GM13976 (cell line): ENCODE measurements at places on chromosomes 12 and 14.
A peak's percentile ranks its signal among the peaks of the same experiment; 100 is the strongest.

DNA sequence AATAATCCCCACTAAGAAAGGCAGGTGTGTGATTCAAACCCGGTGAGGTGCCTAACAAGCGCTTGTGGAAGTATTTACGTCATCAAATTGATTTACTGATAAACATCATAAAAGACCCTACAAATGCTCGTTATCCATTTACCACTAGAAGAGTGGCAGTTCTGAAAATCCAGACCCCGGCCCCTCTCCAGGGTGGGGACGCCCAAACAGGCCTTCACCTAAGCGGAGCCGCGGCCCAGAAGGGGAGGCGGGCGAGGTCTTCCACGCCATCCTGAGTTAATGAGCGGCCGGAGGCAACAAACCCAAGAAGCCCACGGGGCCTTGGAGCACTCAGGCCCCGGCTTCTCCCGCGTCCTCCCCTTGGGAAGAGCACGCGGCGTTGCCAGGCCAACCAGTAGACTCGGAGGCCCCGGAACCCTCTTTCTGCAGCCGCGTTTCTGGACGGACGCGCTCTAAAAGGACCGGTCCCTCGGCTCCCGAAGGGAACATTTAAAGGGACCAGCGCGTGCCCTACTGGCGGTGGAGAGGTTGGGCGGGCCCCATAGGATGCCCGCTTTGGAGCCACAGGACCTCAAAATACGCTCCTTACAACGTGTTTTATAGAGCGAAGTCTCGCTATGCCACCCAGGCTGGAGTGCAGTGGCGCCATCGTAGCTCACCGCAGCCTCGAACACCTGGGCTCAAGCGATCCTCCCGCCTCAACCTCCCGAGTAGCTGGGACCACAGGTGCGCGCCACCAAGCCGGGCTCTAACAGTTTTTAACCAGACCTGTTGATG lies 3.5 kb downstream of the PTPN21 start:
- DNase-seq: peak; percentile 59

DNA sequence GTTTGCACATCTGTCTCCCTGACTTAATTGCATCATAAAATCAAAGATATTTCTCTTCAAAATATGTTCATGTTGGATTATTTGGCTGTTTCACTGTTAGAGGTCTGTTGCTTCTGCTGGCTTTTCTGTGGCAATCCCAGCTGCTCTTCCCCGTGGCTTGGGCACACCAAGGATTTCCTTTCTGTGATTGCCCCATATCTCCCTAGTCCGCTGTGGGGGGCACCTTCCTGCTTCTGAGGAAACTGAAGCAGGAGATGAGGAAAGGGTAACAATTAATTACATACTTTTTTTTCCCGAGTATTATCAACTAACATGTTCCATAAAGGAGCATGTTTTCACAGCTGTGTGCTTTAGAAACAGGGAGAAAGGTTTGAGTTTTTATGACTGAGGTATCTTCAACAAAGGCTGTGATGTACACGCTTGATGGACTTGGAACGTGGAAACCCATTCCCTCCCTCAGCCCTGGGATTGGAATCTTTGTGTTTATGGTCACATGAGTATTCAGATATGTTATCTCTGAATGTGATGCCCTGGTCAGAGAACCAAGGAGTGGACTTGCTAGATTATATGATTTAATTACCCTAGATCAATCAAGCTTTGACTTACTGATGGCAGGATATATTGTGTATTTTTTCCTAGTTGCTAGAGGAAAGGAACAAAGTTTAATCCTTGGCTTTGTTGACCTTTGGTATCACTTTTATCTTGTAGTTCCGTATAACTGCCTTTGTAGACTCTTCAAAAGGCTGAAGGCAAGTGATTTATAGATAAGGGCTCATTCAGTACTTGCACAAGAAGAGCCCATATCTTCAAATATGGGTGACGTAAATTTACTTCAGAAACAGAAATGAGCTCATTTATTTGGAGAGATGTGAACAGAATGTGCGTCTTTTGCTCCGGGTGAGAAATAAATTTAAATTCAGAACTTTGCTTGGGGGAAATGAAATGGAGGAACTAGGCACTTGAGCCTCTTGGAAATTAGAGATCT lies 46.7 kb downstream of the BORCS5 start:
- no peak for DNase-seq

- no peak for DNase-seq
Measured at GRCh38 chr14:96001866-96002497, 37.2 kb upstream of the C14orf132 start.

- no peak for DNase-seq
Measured at GRCh38 chr14:94306047-94306978, 13.2 kb upstream of the SERPINA10 start.

GRCh38 chr14:70021548-70022220 lies 142.5 kb downstream of the SMOC1 start:
- DNase-seq: no peak

GRCh38 chr12:49059045-49059298 lies 1.6 kb downstream of the KMT2D start:
- no peak for DNase-seq

DNA sequence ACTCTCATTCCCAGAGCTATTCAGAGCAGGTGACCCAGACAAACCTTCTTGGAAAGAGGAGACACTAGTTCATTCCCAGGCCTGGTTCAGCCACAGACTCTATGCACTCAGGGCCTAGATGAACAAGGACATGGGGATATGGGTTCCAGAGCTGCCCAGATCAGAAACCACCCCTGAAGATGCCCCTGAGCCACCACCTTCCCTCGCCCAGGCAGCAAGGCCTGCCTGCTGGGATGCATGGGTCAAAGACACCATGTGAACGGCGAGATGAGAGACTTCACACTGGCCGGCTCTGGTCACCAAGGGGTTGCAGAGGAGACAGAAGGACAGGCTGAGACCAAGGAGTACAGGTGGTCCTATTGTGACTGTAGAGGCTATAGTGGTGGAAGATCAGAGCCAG lies 4.1 kb downstream of the SERPINA12 start:
- no peak for DNase-seq

DNA sequence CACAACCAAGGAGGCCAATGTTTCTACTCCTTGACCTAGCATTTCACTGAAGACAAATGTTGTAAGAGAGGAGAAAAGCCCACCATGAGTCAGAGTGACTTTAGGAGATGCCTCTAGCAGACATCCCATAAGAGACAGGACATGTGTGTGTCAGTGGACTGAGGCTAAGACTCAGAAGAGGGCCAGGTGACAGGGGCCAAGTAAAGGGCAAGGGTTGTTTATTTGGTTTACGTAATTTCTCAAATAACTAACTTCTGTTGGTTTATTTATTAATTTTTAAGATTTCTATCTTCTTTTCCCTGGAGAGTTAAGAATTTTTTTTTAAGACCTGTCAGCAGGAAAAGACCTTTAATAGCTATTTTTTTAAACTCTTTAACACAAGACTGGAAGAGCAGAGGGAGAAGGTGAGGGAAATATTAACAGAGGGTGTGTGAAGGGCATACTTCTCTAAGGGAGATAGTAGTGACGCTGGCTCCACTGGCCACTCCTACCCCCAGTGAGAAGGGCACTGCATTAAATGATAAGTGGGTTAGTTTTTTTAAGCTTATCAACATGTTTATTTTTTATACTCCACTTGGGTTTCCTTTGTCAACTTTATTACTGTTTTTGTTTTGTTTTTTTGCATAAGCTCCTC lies 3.4 kb downstream of the PNP start:
- DNase-seq: no peak

- no peak for DNase-seq
Measured at GRCh38 chr14:58193542-58193941, 6.4 kb upstream of the ACTR10 start.

GRCh38 chr14:88791629-88792472 lies 902 bp downstream of the EML5 start:
- DNase-seq: peak; percentile 13

GRCh38 chr14:101950516-101951215 lies 13.7 kb upstream of the DYNC1H1 start:
- no peak for DNase-seq

GRCh38 chr12:57896434-57897201 lies 44.7 kb upstream of the ATP23 start:
- DNase-seq: no peak

GRCh38 chr12:9361879-9362326 lies 153.7 kb upstream of the PZP start:
- DNase-seq: peak; percentile 66

GRCh38 chr12:118282767-118283166 lies 89.9 kb downstream of the TAOK3 start:
- DNase-seq: no peak

GRCh38 chr12:100185361-100185894 lies 15.2 kb upstream of the ACTR6 start:
- DNase-seq: no peak

DNA sequence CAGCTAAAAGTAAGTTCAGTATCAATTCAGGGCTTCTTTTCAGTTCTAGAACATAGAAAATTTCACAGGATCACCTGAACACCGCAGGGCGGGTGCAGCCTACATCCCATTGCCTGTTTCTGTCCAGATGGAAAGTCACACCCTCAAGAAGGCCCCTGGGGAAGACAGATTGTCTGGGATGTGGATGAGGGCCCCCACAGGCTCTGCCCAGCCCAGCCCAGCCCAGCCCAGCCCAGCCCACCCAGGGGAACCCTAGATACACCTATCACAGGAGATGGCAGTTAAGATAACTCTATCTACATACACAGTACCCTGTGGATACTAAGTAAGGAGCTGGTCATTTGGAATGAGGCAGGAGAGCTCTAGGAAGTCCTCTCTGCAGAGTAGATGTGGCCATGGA lies 68.4 kb downstream of the DPF3 start:
- no peak for DNase-seq

- no peak for DNase-seq
Measured at GRCh38 chr12:108270035-108270848, 68.9 kb downstream of the CMKLR1 start.

DNA sequence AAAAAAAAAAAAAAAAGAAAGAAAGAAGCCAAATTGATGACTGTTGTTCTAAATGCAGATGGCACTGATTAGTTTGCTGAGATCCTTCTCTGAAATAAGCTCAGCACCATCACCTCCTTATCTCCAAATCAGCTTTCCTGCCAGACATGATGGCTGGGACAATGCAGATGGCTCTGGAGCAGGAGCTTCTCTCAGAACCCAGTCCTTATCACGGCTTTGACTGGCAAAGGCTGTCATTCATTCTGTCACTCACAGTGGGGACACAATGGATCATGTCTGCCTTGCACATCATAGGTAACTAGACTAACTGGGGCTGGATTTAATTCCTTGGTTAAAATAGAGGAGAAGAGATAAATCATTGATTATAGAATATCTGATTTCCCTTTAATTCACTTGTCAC lies 146.3 kb downstream of the PDZRN4 start:
- DNase-seq: no peak

GRCh38 chr12:131364903-131365820 lies 345.7 kb upstream of the SFSWAP start:
- DNase-seq: no peak

GRCh38 chr12:108340037-108340436 lies 926 bp upstream of the CMKLR1 start:
- DNase-seq: no peak

DNA sequence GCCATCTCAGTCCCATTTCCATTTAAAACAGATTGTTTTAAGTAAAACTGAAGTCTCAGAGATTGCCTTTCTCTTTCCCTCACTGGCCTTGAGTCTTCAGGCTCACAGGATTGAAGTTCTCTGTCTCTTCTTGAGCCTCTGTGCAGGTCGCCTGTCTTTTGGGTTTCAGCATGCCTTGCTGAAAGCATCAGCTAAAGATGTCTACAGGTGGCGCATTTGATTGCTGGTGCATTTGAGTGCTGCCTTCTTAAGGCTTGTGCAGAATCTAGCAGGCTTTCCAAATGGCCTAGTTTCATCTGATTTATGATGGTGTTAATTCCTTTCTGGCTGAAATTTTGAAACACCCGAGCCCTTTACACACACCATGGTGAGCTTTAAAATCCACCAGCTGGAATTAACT lies 1062.2 kb upstream of the FBXO33 start:
- no peak for DNase-seq

- DNase-seq: peak; percentile 31
Measured at GRCh38 chr12:50221228-50222008, 54.2 kb upstream of the CERS5 start.

GRCh38 chr14:23612354-23612732 lies 23.8 kb upstream of the DHRS2 start:
- no peak for DNase-seq

- no peak for DNase-seq
Measured at GRCh38 chr12:3671330-3672112, 81.4 kb downstream of the CRACR2A start.

- no peak for DNase-seq
Measured at GRCh38 chr14:52850451-52850909, 59.1 kb upstream of the GNPNAT1 start.

GRCh38 chr12:120158351-120158750 lies 36.2 kb downstream of the GCN1 start:
- DNase-seq: no peak

DNA sequence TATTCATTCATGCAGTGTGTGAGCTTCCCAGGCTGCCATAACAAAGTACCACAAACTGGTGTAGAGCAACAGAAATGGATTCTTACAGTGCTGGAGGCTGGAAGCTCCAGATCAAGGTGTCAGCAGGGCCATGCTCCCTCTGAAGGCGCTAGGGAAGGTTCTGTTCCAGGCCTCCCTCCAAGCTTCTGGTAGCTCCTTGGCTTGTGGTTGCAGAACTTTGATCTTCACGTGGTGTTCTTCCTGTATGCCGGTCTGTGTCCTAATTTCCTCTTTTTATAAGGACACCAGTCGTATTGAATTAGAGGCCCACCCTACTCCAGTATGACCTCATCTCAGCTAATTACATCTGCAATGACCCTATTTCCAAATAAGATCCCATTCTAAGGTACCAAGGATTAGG lies 3.1 kb downstream of the OTUB2 start:
- DNase-seq: no peak

DNA sequence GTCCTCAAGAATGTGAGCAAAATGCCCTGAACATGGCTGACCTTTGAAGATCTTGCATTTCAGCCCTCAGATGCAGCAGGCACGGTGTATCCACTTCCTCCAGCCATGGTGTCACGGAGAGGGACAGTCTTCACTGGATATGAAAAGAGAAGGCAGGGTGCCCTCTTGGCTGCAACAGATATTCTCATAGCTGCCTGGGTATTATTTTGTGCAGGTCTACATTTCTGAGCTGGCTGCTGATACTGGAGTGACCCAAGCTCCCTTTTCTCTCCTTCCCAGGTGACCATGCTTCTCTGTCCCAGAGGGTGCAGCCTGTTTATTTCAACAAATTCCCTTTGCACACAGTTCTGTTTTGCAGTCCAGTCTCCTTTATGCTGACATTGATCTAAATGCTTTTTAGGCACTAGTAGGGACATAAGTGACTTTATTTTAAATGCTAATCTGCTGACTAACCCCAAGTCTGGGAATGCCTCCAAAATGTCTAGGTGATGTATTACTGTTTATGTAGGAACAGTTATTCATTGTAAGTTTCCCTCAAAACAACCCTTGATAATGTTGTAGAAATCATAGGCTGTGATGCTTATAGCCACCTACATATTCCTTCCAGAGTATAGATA lies 17.4 kb upstream of the PYGL start:
- DNase-seq: no peak
